Pancreas (tissue), 10 donors: ENCODE measurements at places on chromosomes 2 and 18. TPM values are rescaled to one million over a fixed set of nuclear protein-coding genes. Genes with fewer than 3 reads are reported as not detected.

CACNB4 gene
- 0.69 TPM for total RNA-seq

CRYGD gene
- not detected for total RNA-seq

RAB6C gene
- 0.09 TPM for total RNA-seq

DNA sequence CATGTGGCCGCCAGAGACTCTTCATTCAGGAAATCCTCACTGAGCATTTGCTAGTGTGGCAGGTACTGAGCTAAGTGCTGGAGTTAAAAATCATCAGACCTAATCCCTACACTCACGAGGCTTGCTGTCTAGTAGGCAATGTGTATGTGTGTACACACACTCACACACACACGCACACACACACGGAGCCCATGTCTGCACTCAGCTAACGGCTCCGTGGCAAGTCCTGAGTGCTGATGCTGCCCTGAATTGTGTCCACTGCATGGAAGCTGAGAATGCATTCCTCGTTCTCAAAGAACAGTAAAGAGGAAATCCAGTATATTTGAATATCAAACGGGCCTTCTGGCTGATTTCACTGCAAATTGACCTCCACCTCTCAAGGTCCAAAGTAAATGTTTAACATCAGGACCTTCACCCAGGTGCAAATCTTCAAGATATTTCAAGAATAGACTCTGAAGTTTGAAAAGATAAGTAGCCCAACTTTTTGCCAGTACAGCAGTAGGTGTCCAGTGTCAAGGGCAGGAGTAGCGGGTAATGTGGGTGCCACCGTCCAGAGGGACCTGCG, 136.1 kb upstream of the TTC39C start:
- no peaks in the 10 kb centered on the region for H3K4me1 ChIP-seq
- no peaks in the 10 kb centered on the region for H3K36me3 ChIP-seq
- H3K4me3 ChIP-seq = no peak overlapping the region
- H3K27me3 ChIP-seq = no peaks in the 10 kb centered on the region
- DNase-seq = no peak
